ENCODE measurements at places on chromosomes 7 and 10. TPM values are rescaled to one million over a fixed set of nuclear protein-coding genes. Genes with fewer than 3 reads are reported as not detected.

- no peak for DNase-seq
Observed at GRCh38 chr7:47071866-47072265, 510.0 kb downstream of the TNS3 start.

CCDC3 gene
- total RNA-seq: 1.2 TPM

DNA sequence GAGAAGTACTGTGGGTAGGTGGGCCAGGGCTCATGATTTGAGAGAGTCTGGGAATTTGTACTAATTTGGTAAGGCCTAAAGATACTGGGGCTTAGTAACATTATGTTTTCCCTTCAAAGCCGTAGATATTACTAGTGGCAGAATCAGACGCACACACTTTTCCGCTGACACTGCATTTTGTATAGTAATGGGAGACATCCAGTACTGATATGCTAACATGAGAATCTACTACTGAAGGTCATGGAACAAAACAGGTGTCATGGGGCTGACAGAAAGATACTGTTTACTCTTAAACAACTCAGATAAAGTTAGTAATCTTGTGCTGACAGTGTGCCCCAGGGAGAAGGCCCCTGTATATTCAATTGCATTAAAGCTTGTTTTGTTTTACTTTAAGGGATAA is 11.1 kb upstream of the GIMAP7 start:
- no peak for DNase-seq

RBP4 gene
- total RNA-seq: not detected

SAMD9L gene
- total RNA-seq: 10.5 TPM

DNA sequence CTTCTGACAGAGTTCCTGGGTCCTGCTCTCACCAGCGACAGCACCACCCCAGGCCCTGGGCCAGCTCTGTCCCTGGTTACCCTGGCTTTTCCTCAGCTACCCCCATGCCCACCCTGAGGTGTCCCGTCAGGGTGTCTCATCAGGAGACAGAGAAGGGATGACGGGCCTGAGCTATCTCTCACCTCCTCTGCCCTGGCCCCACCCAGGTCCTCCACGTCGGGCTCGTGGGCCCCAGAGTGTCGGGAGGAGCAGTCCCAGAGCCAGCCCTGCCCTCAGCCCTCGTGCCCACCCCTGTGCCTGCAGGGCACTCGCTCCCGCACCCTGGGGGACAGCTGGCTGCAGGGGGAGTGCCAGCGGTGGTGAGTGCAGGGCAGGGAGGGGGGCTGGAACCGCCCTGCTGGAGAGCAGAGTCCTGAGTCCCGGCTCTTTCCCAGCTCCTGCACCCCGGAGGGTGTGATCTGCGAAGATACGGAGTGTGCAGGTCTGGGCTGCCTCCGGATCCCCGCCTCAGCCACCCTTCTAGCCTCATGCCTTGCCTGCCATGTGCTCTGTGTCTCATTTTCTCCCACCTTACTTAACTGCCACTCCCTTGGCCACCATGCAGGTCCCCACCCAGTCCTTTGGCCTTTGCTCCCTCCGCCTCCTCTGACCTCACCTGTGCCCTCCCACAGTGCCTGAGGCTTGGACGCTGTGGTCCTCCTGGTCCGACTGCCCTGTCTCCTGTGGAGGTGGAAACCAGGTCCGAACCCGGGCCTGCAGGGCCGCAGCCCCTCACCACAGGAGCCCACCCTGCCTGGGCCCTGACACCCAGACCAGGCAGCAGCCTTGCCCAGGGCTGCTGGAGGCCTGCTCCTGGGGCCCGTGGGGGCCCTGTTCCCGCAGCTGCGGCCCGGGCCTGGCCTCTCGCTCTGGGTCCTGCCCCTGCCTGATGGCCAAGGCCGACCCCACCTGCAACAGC is 16.7 kb upstream of the ZNF862 start:
- no peak for DNase-seq

All from endothelial cell of umbilical vein (primary cell).